ENCODE measurements at places on chromosomes 7 and 10. TPM values are rescaled to one million over a fixed set of nuclear protein-coding genes. Genes with fewer than 3 reads are reported as not detected.
A peak's percentile ranks its signal among the peaks of the same experiment; 100 is the strongest.

ERVW-1 gene
- 0.24 TPM for total RNA-seq

DNAJC12 gene
- total RNA-seq, result 9.3 TPM

OR13A1 gene
- 0.35 TPM for total RNA-seq

AKR1C8 gene
- total RNA-seq, result not detected

DNA sequence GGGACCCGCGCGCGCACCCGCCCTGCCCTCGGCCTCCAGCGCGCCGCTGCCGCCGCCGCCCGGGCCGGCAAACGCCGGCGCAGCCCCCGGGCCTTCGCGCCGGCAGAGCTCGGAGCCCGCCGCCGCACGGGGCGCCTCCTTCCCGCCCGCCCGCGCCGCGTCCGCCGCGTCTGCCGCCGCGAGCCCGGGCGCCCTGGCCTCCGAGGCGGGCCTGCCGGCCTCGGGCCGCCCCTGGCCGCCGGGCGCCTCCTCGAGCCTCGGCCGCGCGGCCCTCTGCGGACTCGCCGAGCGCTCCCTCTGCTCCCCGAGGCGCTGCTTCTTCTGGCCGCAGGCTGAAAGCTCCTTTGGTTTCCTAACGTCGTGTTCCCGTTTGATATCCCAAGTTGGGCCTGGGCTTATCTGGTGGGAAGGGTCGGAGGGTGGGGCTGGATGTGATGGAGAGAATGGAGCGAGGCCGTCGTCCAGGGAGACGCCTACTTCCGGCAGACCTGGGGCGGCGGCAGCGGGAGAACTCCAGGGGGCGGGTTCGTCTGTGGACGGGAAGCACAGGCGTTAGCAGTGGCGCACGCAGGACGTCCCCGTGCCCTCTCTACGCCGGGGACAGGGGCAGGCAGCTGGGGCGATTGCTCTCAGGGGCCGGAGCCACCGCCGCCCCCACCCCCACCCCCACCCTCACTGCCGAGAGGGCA lies 221.0 kb downstream of the PHTF2 start:
- peak; percentile 64 for DNase-seq

GRCh38 chr7:142760071-142760642 lies 10.6 kb upstream of the PRSS2 start:
- peak; percentile 16 for DNase-seq

DNA sequence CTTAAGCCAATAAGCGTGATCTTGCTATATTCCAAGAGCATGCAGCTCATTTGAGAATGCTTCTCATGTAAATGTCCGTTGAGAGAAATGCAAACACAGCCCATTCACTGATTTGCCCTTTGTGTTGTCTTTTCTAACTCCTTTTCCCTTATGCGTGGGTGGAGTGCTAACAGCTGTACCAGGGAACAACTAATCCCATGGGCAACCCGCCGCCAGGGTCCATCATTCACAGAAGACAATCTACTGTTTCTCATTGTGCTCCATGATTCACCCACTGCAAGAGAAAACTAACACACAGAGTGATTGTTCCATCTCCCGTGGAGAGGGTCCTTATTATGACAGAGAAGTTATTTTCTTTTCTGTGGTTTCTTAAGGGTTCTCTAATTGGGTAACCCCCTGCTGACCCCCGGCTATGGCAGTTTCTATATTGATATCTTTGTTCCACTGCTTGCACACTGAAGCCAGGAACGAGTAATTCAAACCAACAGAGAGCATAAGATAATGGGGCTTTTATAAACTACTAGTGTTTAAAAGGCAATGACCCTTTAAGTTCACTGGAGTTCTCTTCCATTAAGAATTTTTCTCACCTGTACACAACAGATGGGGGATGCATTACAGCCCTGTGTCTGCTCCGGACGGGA lies 298.7 kb downstream of the BAMBI start:
- no peak for DNase-seq

- DNase-seq, result no peak
Observed at GRCh38 chr7:157555944-157556641, 219.3 kb downstream of the DNAJB6 start.

GRCh38 chr7:133436014-133436428 lies 183.1 kb downstream of the EXOC4 start:
- no peak for DNase-seq

- no peak for DNase-seq
Observed at GRCh38 chr7:523347-524336, 4.0 kb upstream of the PDGFA start.

GRCh38 chr10:14839305-14839695 lies 1.2 kb downstream of the HSPA14 start:
- DNase-seq, result no peak

GRCh38 chr10:49333192-49333591 lies 34.2 kb downstream of the C10orf71 start:
- DNase-seq, result no peak

- DNase-seq, result no peak
Observed at GRCh38 chr10:110535958-110536891, 31.3 kb upstream of the SMC3 start.

DNA sequence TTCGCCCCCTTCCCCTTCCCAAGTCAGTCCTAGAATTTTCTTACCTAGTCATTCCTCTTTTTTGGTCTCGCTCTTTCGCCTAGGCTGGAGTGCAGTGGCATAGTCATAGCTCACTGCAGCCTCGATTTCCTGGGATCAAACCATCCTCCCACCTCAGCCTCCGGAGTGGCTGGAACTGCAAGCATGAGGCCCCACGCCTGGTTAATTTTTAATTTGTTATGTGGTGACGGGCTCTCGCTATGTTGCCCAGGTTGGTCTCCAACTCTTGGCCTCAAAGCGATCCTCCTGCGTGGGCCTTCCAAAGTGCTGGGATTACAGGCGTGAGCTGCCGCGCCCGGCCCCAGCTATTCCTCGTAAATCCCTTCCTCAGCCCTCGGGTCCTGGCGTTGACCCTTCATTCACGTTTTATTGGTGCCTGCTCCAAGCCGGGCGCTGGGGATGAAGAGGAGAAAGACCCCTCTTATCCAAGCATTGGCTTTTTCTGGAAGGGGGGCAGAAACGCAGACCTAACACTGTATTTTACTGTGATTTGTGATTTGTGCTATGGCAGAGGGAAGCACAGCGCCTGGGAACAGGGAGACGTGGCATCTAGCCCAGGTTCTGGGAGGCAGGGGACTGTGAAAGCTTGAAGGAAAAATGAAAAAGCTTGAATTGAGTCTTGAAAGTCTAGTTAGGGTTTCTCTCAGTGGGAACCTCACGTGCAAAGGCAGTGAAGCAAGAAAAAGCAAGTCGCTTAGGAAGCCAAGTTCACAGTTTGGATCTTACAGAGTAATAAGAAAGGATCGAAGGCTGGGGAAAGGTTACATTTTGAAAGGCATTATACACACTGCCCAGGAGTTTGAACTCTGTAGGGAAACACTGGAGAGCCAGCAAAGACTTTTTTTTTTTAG lies 516 bp downstream of the ZNHIT1 start:
- DNase-seq, result no peak

GRCh38 chr7:120043250-120043649 lies 229.7 kb upstream of the KCND2 start:
- no peak for DNase-seq

DNA sequence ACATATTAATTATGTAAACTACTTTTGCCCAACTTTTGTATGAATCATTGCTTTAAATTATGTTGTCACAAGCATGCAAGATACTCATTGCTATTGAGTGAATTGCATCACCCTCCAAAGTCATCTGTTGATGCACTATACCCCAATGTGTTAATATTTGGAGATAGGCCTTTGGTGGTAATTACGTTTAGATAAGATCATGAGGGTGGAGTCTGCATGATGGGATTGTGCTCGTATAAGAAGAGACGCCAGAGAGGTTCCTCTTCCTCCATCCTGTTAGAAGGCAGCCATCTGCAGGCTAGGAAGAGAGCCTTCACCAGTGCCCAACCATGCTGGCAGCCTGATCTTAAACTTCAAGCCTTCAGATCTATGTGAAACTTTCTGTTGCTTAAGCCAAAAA lies 95.3 kb upstream of the MAGI2 start:
- DNase-seq, result no peak

DNA sequence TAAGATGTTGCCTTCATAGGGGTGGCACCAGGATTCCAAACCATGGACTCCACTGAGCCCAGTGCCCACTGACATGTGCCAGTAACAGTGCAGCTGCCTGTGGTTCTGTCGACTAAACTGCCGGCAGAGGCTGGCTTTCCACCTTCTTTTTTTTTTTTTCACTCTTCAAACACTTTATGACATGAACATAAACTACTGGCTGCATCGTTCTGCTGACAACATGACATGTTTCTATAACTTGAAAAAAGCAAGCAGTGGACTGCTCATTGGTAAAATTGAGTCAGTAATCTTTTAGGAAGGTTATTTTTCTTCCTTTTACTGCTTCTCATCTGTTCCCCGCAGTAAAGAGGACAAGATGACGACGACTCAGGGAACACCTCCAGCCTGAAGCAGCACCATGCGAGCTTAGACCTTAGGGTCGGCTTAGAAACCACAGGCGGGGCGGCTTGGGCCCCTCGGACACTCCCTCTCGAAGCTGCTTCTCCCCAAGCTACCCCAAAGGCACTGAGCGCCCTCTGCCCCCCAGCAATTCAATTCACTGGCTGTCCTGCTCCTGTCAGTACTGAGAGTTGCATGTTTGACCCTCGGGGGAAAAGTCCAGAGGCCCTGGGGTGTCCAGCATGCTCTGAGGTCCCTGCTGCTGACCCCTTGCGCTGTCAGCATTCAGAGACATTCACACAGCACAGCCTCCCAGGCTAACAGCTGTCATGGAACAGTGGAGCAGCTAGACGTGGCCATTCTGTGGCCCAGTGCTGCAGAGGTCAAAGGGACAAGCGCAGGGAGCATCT lies 112.5 kb downstream of the EGFR start:
- DNase-seq, result no peak

Data from mesothelial cell of epicardium (in vitro differentiated cells).